ENCODE measurements at places on chromosomes 7 and 10. TPM values are rescaled to one million over a fixed set of nuclear protein-coding genes. Genes with fewer than 3 reads are reported as not detected.
A peak's percentile ranks its signal among the peaks of the same experiment; 100 is the strongest.

DNA sequence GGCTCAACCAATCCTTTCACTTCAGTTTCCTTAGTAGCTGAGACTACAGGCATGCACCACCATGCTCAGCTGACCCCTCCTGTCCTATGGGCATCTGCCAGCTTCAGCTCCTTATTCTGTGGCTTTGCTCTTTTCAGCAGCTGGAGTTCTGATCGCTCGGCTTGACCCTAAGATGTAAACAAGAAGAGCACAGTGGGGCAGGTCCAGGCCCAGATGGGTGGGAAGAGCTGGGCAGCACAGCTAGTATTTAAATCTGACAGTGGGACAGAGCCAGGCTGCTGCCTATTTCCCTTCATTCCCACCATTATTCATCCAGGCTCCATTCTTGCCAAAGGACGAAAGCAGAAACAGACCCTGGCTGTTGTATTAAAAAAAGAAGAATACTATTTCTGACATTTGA, 494.9 kb upstream of the PODXL start:
- DNase-seq: no peak

DNA sequence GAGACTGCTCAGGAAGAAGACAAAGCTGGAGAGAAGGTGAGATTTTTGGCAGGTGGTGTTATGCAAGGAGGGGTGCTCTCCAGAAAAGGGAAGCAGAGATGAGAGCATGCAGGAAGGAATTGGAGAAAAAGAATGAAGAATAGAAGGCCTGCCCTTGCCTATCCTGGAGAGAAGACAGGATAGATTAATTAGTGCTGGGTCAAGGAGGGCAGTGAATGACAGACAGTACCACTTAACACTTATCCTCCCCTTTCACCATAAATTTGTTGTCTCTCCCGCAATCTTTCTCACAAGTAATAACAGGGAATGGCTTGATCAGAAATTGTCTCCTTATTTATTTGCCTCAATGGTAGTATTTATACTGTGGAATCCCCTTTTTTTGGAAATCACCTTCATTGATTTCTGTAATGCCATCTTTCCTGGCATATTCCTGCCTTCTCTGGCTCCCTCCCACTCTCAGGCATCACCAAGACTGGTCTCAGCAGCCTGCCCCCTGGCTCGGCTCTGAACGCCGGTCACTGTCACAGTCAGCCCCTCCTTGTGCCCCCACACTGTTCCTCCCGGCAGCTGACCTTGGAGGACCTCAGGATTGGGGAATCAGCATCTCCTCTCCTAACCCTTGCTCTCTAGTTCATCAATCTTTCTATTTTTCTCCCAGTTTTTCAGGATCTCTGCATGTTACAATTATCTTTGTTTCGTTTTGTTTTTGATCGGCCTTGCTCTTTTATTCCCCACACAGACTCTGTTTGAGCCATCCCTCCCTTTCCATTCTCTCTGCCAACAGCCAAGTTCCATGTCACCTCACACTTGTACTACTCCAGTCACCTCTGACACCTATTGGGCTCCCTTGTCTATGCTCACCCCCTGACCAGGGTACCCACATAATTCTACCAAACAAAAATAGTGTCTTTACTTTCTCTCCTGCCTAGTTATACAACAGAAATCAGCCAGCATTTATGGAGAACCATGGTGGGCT, 294.2 kb downstream of the PLXDC2 start:
- DNase-seq: no peak

The SEMA4G gene
- total RNA-seq: 5.9 TPM

GRCh38 chr7:151404216-151405011, 5.4 kb downstream of the WDR86 start:
- DNase-seq: peak; percentile 11

DNA sequence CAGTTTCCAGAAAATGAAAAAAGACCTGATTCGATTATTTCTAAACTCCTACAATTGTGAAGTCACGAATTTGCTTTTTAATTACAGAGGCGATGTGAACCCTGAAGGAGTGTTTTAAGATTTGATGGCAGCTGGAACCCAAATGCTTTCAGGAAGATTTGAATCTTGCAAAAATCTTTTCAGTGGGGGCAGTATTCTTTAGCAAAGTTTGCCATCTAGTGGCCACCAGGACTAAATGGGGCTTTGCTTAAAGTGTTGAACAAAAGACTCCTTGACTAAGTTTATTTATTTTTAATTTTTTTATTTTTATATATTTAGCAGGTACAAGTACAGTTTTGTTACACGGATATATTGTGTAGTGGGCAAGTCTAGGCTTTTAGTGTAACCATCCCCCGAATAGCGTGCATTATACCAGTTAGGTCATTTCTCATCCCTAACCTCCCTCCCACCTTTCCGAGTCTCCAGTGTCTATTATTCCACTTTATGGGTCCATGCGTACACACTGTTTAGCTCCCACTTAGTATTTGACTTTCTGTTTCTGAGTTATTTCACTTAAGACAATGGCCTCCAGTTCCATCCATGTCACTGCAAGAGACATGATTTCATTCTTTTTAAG, 98.8 kb downstream of the CACNB2 start:
- DNase-seq: peak; percentile 29

DNA sequence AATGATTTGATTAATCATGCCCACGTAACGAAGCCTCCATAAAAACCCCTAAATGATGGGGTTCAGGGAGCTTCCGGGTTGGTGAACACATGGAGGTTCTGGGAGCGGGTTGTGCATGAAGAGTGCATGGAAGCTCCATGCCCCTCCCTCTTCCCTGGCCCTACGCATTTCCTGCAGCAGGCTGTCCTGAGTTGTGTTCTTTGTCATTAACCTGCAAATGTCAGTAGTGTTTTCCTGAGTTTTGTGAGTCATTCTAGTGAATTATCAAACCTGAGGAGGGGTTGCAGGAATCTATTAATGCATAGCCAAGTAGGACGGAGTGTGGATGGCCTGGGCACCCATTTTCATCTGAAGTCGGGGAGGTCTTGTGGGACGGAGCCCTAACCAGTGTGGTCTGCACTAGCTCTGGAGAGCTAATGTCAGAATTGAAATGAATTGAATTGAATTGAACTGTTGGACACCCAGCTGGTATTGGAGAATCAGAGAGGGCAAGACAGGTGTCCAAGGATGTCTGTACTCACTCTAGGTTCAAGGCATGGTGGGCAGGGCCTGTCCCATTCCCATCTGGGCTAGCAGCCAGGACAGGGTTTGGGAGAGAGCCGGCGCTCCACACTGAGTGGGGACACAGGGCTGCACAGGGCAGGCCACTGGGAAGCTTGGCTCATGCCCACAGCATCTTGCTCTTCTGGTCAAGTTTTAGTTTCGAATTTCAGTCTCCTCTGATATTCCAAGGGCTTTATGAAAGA, 22.3 kb upstream of the ARHGAP22 start:
- no peak for DNase-seq

DNA sequence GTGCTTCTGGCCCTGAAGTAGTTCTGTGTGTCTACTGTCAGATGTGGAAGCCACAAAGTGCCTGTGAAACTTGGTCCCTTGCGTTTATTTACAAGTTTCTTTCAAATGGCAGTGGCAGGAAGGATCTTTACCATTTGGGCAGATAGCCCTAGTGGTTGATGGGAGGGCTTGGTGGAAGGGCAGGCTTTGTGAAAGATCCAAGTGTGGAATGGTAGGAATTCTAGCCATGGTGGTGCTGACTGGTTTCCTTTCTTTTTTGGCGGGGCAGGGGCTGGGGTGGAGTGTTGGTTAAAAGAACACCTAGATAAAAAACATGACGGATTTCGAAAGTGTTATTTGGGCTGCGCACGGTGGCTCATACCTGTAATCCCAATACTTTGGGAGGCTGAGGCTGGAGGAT, 27.0 kb downstream of the AUTS2 start:
- no peak for DNase-seq

The ADRA2A gene
- total RNA-seq: 1.5 TPM

- no peak for DNase-seq
These were observed 39.6 kb downstream of the NEUROG3 start for GRCh38 chr10:69533658-69534057.

DNA sequence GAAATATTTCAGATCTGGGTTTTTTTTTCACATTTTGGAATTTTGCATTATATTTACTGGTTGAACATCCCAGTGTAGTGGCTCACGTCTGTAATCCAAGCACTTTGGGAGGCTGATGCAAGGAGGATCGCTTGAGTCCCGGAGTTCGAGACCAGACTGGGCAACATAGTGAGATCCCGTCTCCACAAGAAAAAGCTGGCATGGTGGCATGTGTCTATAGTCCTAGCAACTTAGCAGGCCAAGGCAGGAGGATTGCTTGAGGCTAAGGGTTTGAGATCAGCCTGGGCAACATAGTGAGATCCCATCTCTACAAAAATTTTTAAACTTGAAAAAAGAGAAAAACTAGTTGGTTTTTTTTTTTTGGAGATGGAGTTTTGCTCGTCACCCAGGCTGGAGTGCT, 6.0 kb downstream of the RFC2 start:
- no peak for DNase-seq

The IFIT3 gene
- total RNA-seq: 193 TPM

GRCh38 chr7:2220954-2221353, 11.8 kb downstream of the MAD1L1 start:
- no peak for DNase-seq

- no peak for DNase-seq
These were observed 60.3 kb upstream of the FOXP2 start for GRCh38 chr7:114354306-114354705.

DNA sequence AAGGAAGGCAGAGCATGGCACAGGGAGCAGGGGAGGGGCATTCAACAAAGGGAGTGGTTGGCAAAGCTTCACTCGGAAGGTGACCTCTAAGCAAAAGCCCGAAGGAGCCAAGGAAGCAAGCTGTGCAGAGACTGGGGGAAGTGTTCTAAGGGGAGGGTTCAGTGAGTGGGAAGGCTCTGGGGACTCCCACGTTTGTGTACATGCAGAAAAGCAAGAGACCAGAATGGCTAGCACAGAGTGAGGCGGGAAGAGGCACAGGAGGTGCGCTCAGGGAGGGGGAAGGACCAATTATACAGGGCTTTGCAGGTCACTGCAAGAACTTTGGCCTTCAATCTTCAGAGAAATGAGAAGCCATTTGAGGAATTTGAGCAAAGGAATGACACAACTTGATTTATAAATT, 7.4 kb downstream of the ARHGAP21 start:
- no peak for DNase-seq

- DNase-seq: peak; percentile 14
These were observed 17.3 kb upstream of the BLOC1S2 start for GRCh38 chr10:100303724-100304319.

The CPA2 gene
- not detected for total RNA-seq

The STAG3 gene
- total RNA-seq: 0.36 TPM

DNA sequence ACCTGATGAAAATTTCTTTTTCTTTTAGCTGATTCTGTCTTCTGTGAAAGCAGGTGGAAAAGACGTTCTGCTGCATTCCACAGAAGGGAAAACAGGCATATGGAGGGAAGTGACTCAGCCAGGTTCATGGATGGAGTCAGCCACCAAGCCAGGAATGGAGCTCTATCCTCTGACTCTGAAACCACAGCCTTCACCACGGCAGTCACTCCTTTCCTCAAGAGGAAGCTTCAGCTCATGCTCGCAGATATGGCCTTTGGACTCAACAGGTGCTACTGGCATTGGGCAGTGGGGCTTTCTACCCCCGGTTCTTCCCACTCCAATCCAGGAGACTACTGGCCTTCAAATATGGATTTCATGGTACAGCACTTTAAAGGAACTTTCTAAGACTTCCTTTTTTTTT, 11.5 kb upstream of the PLAU start:
- peak; percentile 98 for DNase-seq

The MACC1 gene
- 2.0 TPM for total RNA-seq

The AKR1C8 gene
- total RNA-seq: not detected

The CLDN4 gene
- 13.7 TPM for total RNA-seq

DNA sequence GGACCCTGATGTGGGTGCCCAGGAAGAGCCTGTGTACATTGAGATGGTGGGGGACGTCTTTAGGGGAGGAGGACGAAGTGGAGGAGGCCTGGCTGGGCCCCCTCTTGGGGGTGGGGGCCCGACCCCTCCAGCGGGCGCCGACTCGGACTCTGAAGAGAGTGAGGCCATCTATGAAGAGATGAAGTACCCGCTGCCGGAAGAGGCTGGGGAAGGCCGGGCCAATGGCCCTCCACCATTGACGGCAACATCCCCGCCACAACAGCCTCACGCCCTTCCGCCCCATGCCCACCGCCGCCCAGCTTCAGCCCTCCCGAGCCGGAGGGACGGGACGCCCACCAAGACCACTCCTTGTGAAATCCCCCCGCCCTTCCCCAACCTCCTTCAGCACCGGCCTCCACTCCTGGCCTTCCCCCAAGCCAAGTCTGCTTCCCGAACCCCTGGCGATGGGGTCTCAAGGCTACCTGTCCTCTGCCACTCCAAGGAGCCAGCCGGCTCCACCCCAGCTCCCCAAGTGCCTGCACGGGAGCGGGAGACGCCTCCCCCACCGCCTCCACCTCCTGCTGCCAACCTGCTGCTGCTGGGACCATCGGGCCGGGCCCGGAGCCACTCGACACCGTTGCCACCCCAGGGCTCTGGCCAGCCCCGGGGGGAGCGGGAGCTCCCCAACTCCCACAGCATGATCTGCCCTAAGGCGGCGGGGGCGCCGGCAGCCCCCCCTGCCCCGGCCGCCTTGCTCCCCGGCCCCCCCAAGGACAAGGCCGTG, 4.8 kb downstream of the NYAP1 start:
- DNase-seq: no peak

The CYP26C1 gene
- total RNA-seq: not detected

GRCh38 chr7:126462405-126462804, 790.3 kb downstream of the GRM8 start:
- DNase-seq: no peak

GRCh38 chr7:158945519-158945918, 89.2 kb downstream of the DYNC2I1 start:
- no peak for DNase-seq

The ITIH2 gene
- not detected for total RNA-seq

DNA sequence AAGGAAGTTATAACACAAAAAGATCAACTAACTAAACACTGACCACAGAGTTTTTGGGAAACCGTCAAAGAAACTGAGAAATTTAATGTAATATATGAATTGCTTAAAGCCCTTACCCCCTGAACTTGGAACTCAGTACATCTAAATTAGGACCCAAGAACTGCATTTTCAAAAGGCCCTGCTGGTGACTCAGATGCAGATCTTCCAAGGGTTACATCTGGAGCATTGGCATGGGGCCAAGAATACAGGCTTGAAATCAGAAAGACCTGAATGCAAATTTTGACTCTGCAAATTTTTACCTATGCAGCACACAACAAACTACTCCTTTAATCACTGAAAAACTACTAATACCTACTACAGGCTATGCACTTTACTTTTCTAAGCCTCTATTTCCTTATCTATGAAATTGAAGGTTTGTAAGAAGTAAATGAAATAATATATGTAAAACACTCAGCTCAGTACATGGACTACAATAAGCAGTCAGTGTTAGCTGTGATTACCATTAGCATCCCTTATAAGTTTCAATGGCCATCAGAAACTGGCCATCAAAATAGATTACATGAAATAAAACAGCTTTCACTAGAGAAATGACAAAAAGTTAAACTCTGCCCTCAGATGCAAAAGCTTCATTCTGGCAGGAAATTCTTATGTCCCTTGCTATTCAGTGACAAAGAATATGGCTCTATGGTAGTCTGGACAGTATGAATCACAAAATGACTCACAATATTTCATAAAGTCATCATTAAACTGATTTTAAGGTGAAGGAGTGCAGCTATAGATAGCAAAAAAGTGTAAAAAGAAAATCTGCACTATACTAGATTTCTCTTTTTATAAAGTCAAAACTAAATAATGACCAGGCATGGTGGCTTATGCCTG, 43.6 kb downstream of the NSUN6 start:
- peak; percentile 85 for DNase-seq

- DNase-seq: peak; percentile 96
These were observed 95.0 kb upstream of the AGBL3 start for GRCh38 chr7:134891262-134891695.

All from astrocyte (in vitro differentiated cells and primary cell).